ENCODE measurements at places on chromosomes 2 and 18.

DNA sequence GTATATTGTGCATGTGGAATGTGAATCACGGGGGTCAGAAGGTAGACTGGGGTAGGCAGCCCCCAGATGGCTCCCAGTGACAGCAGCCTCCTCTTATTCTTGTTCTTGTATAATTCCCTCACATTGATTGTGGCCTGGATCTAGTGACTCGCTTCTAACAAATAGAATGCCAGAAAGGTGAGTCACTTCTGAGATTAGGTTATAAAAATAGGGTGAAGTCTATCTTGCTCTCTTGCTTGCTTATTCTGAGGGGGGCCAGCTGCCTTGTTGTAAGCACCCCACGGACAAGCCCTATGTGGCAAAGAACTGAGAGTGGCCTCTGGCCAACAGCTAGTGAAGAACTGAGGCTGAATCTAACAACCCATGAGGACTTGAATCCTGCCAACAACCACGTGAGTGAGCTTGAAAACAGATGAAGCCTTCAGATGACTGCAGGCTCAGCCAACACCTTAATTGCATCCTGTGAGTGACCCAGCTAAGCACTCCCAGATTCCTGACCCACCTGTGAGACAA, 15.6 kb upstream of the RMND5A start:
- no peaks in the 10 kb centered on the region for H3K4me1 ChIP-seq
- H3K4me3 ChIP-seq: no peak overlapping the region
- no peaks in the 10 kb centered on the region for H3K36me3 ChIP-seq
- H3K27ac ChIP-seq: no peak overlapping the region
- DNase-seq: no peak
- no peaks in the 10 kb centered on the region for H3K27me3 ChIP-seq

- no peaks in the 10 kb centered on the region for H3K27me3 ChIP-seq
- no peak for DNase-seq
- H3K4me3 ChIP-seq: no peak overlapping the region
- H3K27ac ChIP-seq: no peak overlapping the region
- H3K36me3 ChIP-seq: no peaks in the 10 kb centered on the region
Measured at GRCh38 chr2:218432676-218433365, 13.9 kb downstream of the VIL1 start.

DNA sequence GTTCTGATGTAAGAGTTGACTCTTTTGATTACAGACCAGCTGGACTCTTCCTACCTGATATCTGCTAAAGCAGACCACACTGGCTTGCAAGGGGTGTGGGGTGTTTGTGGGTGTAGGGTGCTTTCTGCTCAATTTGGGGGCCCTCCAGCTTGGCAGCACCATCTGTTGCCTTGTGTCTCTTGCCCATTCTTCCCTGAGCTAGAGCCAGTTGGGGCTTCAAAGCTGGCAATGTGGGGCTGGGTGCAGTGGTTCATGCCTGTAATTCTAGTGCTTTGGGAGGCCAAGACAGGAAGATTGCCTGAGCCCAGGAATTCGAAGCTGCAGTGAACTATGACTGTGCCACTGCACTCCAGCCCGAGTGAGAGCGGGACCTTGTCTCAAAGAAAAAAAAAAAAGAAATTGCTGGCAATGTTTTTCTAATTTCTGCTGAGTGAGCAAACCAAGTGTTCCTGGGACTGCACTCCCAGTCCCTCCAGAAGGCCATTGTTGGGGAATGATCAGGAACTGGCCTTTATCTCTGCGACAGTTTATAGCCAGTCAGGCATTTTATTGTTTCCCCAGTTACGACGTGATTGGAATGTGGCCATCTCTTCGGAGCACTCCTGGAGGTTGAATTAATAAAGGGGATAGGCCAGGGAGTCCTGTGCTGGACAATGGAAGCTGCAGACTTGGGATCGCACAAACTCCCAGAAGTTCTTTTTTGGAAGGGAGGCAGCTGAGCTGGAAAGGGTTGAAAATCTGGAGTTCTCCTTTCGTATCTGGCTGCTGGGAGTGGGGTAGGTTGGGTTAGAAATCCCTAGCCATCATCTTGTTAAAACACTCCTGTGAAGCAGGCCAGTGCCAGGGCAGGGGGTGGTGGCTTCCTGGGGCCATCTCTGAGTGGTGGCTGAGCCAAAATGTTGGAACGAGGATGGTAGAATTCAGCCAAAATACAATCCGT, 57.2 kb downstream of the LIPG start:
- H3K4me3 ChIP-seq: no peak overlapping the region
- no peak overlapping the region for H3K27ac ChIP-seq
- H3K27me3 ChIP-seq: no peaks in the 10 kb centered on the region
- H3K36me3 ChIP-seq: no peaks in the 10 kb centered on the region
- H3K4me1 ChIP-seq: no peaks in the 10 kb centered on the region

DNA sequence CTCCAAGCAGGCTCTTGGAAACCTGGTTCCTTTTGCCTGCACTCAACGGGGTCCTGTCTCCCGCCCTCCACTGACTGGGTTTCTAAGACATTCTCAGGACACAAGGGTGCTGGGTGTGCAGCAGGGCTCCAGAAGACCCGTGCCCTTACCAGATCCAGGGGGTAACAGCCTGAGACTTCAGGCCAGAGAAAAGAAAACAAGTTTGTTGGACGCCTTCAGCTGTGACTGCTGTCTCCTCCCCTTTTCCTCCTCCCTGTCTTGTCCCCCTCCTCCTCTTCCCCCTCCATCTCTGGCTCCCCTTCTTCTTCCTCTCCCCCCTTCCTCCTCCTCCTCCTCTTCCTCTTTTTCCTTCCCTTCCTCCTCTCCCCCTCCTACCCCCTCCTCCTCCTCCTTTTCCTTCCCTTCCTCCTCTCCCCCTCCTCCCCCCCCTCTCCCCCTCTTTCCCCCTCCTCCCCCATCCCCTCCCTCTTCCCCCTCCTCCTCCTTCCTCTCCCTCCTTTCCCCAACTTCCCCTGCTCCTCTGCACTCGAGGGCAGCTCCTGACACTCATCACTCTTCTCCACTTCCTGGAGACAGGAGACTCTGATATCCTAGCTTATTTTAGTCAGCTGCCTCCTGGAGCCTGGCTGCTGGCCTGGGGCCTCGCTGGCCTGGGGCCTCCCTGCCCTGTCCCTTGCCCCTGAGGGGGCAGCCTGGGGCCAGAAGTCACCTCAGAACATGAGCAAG, 12.4 kb downstream of the ADRA2B start:
- no peak overlapping the region for H3K27ac ChIP-seq
- H3K36me3 ChIP-seq: no peaks in the 10 kb centered on the region
- DNase-seq: no peak
- peaks cover 8% of the 10 kb centered on the region for H3K4me1 ChIP-seq

DNA sequence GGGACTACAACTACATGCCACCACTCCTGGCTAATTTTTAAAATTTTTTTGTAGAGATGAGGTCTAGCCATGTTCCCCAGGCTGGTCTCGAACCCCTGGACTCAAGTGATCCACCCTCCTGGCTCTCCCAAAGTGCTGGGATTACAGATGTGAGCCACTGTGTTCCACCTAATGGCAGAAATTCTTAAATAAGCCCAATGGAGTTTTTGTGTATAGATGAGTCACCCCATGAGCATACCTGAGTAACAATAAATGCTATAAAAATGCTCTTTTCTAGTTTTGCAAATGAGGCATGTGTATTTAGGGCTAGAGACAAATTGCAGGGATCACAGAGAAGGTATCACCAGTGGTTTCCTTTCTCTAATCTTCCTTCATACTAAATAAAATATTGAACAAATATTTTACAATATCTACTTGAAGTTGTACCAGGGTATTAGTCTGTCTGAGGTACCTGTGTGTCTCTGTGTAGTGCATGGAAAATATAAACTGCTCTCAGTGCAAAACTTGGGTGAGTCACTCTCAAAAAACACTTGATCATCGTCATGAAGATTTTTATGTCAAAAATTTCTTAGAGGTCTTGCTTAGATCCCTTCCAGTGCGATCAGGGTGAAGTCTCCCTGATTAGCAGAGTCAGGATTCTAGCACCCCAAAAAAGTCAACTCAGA, 337.1 kb upstream of the MMADHC start:
- no peak for DNase-seq
- H3K27ac ChIP-seq: no peak overlapping the region
- no peak overlapping the region for H3K4me3 ChIP-seq
- H3K4me1 ChIP-seq: no peaks in the 10 kb centered on the region
- H3K27me3 ChIP-seq: no peaks in the 10 kb centered on the region
- no peaks in the 10 kb centered on the region for H3K36me3 ChIP-seq

DNA sequence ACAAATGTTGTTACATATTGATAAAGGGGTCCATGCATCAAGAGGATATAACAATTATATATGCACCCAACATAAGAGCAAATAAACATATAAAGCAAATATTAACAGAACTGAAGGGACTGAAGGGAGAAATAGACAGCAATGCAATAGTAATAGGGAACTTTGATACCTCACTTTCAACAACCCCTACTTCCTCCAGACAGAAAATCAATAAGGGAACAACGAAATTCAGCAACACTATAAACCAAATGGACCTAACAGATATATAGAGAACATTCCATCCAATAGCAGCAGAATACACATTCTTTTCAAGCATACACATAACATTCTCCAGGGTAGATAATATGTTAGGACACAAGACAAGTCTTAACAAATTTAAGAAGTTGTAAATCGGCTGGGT, 71.7 kb downstream of the L3MBTL4 start:
- no peaks in the 10 kb centered on the region for H3K4me1 ChIP-seq
- H3K36me3 ChIP-seq: no peaks in the 10 kb centered on the region
- DNase-seq: no peak
- no peak overlapping the region for H3K27ac ChIP-seq

GRCh38 chr2:69559442-69560146, 83.9 kb downstream of the AAK1 start:
- H3K4me3 ChIP-seq: no peak overlapping the region
- H3K4me1 ChIP-seq: peaks cover 12% of the 10 kb centered on the region
- H3K36me3 ChIP-seq: no peaks in the 10 kb centered on the region
- H3K27me3 ChIP-seq: no peaks in the 10 kb centered on the region
- no peak for DNase-seq
- H3K27ac ChIP-seq: no peak overlapping the region

DNA sequence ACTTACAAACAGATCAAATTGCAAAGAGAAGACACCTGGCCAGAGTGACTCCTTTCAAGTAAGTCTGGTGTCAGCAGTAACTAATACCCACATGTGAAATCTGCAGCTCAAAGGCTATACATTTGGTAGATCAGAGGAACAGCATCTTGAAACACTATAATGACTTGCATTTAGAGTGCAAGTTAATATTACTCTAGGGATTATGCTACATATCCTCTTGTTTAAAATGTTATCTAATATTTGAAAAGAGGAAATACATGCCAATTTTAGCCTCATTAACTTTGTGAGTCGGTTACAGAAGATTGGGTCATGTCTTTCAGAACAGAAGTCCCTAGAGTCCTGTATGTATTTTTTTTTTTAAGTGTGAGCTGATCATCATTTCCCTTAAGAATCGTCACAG, 15.2 kb downstream of the LANCL1 start:
- H3K27ac ChIP-seq: no peak overlapping the region
- H3K36me3 ChIP-seq: peaks cover 22% of the 10 kb centered on the region
- H3K4me1 ChIP-seq: no peaks in the 10 kb centered on the region
- H3K4me3 ChIP-seq: no peak overlapping the region
- H3K27me3 ChIP-seq: no peaks in the 10 kb centered on the region
- DNase-seq: no peak

DNA sequence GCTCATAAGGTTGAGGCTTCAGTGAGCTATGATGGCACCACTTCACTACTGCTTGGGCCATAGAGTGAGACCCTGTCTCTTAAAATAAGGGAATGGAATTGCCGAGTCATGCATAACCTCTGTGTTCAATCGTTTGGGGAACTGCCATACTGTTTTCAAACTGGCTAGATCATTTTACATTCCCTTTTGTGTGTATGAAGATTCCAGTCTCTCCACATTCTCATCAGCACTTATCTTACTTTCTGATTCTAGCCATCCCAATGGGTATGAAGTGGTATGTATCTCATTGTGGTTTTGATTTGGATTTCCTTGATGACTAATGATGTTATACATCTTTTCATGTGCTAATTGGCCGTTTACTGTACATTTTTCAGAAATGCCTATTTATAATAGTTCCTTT, 23.7 kb downstream of the MARCHF7 start:
- H3K36me3 ChIP-seq: peaks cover 78% of the 10 kb centered on the region
- no peak for DNase-seq
- no peak overlapping the region for H3K4me3 ChIP-seq
- H3K27ac ChIP-seq: no peak overlapping the region
- no peaks in the 10 kb centered on the region for H3K27me3 ChIP-seq
- H3K4me1 ChIP-seq: no peaks in the 10 kb centered on the region

GRCh38 chr18:76388261-76388660, 106.8 kb downstream of the ZNF516 start:
- H3K27ac ChIP-seq: no peak overlapping the region
- no peaks in the 10 kb centered on the region for H3K4me1 ChIP-seq
- H3K4me3 ChIP-seq: no peak overlapping the region
- H3K27me3 ChIP-seq: no peaks in the 10 kb centered on the region
- H3K36me3 ChIP-seq: no peaks in the 10 kb centered on the region

GRCh38 chr2:83342860-83343329, 1116.2 kb downstream of the SUCLG1 start:
- H3K4me3 ChIP-seq: no peak overlapping the region
- no peaks in the 10 kb centered on the region for H3K36me3 ChIP-seq
- DNase-seq: no peak
- H3K27ac ChIP-seq: no peak overlapping the region

DNA sequence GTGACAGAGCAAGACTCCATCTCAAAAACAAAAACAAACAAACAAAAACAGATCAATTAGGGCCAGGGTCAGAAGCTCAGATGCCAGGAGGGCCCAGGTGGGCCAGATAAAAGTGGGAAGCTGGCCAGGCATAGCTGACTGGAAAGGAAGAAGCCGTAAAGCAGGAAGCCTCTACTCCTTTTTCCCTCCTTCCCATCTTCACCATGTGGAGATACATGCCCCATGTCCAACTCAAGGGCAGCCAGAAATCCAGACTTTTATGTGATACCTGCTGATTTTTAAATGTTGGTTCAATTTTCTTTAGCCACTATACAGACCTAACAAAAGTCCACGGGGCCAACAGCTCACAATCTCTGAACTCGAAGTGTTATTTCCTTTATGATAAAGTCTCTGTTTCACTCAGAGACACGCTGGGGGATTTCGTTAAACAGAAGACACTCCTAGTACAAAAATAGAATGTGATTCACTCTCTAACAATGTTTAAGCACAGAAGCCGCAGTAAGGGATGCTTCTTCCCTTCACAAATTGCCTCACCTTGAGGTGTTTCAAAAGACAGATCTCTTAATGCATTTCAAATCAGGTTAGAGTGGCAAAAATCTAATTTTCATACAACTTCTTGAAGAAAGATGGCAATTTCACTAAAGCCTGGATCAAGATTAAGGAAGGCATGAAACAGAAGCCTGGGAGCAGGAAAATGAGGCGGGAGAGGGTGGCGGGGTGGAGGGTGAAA, 14.0 kb downstream of the TMEM247 start:
- H3K4me1 ChIP-seq: peaks cover 23% of the 10 kb centered on the region
- no peak for DNase-seq
- no peak overlapping the region for H3K4me3 ChIP-seq
- no peak overlapping the region for H3K27ac ChIP-seq
- H3K36me3 ChIP-seq: no peaks in the 10 kb centered on the region

Data from thymus (tissue), 14 donors.